Testis (tissue), 5 donors: ENCODE measurements at places on chromosomes 12 and 14. TPM values are rescaled to one million over a fixed set of nuclear protein-coding genes. Genes with fewer than 3 reads are reported as not detected.

- DNase-seq: no peak
- no peaks in the 10 kb centered on the region for H3K27me3 ChIP-seq
- H3K4me3 ChIP-seq: no peak overlapping the region
Observed at GRCh38 chr14:51019089-51019488, 74.8 kb upstream of the PYGL start.

DNA sequence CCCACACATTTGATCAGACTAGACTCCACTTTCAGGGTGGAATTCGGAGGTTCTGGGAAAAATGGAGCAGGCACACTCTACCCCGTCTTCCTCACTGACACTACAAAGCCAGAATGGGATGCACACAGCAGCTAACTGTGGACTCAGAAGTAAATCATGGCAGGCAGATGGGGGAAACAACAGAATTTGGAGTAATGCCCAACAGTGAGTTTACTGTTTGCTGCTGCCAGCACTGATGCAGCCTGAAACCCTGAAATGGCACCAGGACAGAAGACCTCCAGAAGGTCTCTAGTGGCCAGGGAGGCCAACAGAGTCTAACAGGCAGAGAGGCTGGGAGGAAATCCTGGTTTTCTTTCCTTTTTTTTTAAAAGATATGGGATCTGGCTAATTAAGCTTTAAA is 24.6 kb downstream of the KCTD10 start:
- H3K27me3 ChIP-seq: no peaks in the 10 kb centered on the region
- H3K4me1 ChIP-seq: no peaks in the 10 kb centered on the region
- no peak for DNase-seq
- H3K4me3 ChIP-seq: no peak overlapping the region
- no peaks in the 10 kb centered on the region for H3K36me3 ChIP-seq

GRCh38 chr12:91316161-91316906 is 133.7 kb upstream of the DCN start:
- peaks cover 7% of the 10 kb centered on the region for H3K4me1 ChIP-seq
- no peak overlapping the region for H3K27ac ChIP-seq
- no peaks in the 10 kb centered on the region for H3K36me3 ChIP-seq

Gene CYP27B1
- total RNA-seq: 30.2 TPM

DNA sequence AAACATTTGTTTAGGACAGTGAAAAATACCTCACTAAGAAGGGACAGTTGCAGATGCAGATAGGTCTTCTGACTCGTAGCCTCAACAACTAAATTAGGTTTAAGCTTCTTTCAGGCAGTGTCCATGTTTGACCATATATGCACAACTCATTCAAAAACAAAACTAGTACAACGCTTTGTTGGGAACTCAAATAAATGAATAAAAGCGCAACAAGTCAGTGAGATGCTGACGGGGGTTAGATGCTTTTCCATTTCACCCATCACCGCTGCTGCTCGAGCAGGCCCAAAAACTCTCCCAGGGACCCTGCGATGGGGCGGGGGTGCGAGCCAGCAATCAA is 633 bp downstream of the RPAP3 start:
- DNase-seq: no peak
- peak overlapping the region; percentile 93 for H3K4me3 ChIP-seq
- no peaks in the 10 kb centered on the region for H3K36me3 ChIP-seq
- no peaks in the 10 kb centered on the region for H3K27me3 ChIP-seq
- peaks cover 6% of the 10 kb centered on the region for H3K4me1 ChIP-seq

DNA sequence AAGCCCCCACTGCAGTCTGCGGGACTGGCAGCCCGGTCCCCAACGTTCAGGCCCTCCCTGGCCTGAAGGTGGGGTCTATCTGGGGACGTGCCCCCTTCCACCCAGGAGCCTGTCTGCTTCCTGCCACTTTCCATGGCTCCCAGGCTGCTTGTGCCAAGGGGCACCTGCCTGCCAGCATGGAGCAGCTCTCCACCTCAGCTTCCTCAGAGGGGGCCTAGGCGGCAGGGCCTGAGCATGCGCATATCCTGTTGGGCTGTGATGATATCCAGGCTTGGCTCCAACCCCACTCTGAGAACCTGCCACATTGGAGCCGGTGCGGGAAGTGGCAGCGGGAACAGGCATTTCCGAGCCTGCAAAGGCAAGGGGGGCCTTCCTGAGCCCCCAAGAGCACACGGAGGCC is 57.4 kb downstream of the FUT8 start:
- no peaks in the 10 kb centered on the region for H3K36me3 ChIP-seq
- no peak for DNase-seq
- H3K27me3 ChIP-seq: no peaks in the 10 kb centered on the region
- no peak overlapping the region for H3K27ac ChIP-seq

GRCh38 chr14:54566410-54567223 is at the start of gene SAMD4A:
Gene SAMD4A (plus strand): TSS chr14:54567128. CDS start chr14:54567917, 789 bp downstream.
- H3K27ac ChIP-seq: peak within 1 kb of the TSS; percentile 81
- peak; percentile 77 for DNase-seq
- peak within 1 kb of the TSS; percentile 82 for H3K4me3 ChIP-seq
- H3K27me3 ChIP-seq: no peaks in the 10 kb centered on the region

DNA sequence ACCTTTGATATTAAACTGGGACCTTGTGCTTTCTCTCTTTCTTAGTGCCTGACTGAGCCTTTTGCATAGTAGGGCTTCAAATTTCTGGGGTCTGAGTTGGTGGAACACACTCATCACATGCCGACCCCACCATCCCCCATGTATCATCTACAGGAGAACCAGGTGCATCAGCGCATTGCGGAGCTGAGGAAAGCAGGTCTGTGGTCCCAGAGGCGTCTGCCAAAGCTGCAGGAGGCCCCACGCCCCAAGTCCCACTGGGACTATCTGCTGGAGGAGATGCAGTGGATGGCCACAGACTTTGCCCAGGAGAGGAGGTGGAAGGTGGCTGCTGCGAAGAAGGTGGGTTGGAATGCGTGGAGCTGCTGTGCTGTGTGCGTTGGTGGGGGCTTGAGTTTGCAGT is 37.8 kb downstream of the EP400 start:
- no peaks in the 10 kb centered on the region for H3K36me3 ChIP-seq
- H3K27me3 ChIP-seq: no peaks in the 10 kb centered on the region
- DNase-seq: peak; percentile 10
- no peak overlapping the region for H3K4me3 ChIP-seq
- no peak overlapping the region for H3K27ac ChIP-seq
- H3K4me1 ChIP-seq: peaks cover 9% of the 10 kb centered on the region

GRCh38 chr14:64540208-64541202 is at the start of gene HSPA2:
Gene HSPA2 (plus strand): TSS chr14:64540741. CDS start chr14:64540850, 109 bp downstream.
- H3K27me3 ChIP-seq: no peaks in the 10 kb centered on the region
- H3K4me1 ChIP-seq: no peaks in the 10 kb centered on the region
- no peaks in the 10 kb centered on the region for H3K36me3 ChIP-seq
- peak; percentile 99 for DNase-seq
- H3K4me3 ChIP-seq: peak within 1 kb of the TSS; percentile 58

DNA sequence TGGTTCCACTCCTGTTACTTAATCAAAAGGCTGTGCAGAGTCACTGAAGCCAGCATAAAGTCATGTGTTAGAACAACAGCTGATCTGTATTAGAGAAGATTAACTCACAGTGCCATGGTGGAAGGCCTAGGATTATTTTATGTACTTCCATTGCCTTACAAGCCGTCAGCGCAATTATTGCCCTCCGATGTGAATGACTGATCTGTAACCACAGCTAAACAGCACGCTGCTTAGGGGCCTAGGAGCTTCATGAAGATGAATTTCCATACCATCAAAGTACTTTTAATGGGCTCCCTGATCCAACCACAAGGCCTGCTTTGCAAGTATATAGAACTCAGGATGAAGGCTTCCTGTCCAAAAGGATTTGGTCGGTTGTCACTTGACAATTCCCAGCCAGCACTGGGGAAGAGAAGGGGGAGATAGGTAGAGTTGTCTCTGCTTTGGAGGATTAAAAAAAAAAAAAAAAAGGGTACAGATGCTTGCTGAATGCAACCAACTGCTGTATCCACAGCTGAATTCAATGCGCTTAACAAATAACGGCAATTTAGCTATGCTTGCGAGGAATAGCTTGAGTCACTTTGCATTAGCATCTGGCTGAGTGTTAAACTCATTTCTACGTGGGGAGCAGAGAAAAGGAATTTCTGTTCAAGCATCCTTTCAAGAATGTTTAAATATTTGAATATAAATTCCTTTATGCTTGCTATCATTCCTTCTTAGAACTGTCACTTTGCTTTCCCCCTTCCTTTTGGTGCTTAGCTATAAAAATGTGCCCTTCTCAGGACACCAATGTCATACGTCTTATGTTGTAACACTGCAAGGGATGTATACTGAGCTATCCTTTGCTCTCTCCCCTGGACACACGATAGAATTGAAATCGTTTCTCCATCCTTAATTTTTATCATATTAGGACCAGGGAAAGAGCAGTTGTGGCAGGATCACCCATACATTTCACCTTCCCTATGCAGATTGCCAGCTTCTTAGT is 387.8 kb downstream of the SOX5 start:
- H3K36me3 ChIP-seq: no peaks in the 10 kb centered on the region
- no peak overlapping the region for H3K4me3 ChIP-seq
- no peak overlapping the region for H3K27ac ChIP-seq
- no peak for DNase-seq

DNA sequence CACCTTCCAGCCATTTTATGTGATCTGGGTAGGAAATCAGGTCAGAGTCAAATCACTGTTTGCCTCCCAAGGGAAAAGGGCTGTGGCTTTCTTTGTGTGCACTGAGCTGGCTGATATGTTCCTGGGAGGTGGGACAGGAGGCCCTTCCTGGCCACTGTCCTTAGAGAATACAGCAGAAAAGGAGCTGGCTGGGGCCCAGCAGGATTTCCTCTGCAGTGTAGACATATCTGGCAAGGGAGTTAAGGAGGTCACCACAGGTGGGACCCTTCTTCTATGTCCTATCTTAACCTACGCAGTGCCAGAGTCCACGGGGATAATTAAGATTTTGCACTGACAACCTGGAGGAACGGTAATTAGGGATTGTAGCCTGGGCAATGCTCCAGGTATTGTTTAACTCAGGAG is 145.3 kb downstream of the NTF3 start:
- H3K27me3 ChIP-seq: no peaks in the 10 kb centered on the region
- H3K4me1 ChIP-seq: peaks cover 11% of the 10 kb centered on the region
- DNase-seq: no peak
- no peak overlapping the region for H3K27ac ChIP-seq
- no peak overlapping the region for H3K4me3 ChIP-seq
